WTC11 (cell line): ENCODE measurements at places on chromosomes 3 and 15.

DNA sequence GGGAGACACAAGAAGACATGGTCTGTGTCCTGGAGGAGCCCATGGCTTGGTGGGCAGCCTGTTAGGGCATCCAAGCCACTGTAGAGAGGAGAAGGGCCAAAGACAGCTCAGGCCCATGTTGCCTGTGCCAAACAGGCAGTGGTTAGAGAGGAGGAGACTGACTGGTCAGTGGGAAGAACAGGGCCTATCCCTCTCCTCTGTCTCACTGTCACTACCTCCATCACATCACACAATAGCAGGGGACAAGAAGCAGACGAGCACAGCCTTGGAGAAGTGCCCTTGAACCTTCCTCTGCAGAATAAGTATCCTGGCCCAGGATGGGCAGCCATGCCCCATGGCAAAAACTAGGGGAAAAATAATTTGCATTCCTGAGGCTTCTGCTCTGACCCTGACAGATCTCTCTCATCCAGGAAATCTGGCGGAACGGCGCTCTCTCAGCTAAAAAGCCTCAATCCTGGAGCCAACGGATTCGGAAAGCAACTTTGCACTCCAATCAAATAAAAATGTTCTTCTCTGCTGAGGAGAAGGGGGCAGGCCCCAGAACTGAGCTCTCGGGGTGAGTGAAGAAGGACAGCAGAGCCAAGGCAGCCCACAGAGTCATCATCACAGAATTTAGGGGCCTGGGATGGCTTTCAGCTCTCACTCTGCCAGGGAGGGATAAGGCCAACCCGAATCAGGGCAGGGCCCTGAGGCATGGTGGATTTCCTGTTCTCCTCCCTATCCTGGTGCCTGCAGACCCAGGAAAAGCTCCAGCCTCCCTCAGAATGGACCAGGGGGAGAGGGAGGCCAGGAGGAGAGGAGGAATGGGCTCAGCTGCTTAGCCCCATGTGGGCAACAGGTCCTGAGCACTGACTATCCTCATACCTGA, 1.6 kb downstream of the SHF start:
- H3K4me1 ChIP-seq: peaks cover 58% of the 10 kb centered on the region
- H3K4me3 ChIP-seq: peak overlapping the region; percentile 85
- no peaks in the 10 kb centered on the region for H3K36me3 ChIP-seq
- peaks cover 32% of the 10 kb centered on the region for H3K27me3 ChIP-seq
- DNase-seq: no peak

DNA sequence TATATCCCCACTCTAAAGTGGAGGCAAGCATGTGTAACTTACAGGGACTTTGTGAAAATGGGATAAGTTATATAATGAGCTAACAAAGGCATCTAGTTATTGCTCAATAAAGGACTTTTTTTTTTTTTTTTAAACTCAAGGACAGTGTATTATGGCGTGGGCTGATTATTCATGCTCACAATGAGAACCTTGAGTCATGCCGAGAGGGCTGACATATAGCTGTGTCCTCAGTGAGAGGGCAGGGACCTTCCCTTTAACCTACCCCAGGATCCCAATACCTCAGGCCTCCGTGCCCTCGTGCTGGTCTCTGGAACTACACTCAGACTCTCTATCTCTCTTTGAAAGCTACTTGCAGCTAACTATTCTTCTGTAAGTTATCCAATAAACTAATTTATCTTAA, 319.9 kb upstream of the ICE2 start:
- no peak for DNase-seq
- peaks cover 9% of the 10 kb centered on the region for H3K36me3 ChIP-seq
- H3K27ac ChIP-seq: no peak overlapping the region
- H3K4me1 ChIP-seq: peaks cover 44% of the 10 kb centered on the region

DNA sequence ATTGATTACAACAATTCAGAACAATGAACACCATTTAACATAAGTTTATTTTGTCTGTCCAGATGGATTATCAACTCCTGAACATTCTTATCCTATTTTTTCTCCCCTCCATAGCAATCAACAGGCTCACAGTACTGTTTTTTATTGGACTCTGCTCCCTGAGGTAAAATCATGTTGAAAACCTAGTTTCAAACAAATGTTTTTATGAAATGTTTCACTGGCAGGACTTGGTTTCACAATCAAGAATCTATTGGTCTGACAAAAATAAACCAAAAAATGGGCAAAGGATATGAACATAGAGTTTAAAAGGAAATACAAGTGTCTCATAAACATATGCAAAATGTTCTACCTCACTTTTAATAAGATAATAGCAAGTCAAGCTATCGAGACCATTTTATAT, 2.6 kb upstream of the MYRIP start:
- H3K4me3 ChIP-seq: no peak overlapping the region
- peaks cover 26% of the 10 kb centered on the region for H3K4me1 ChIP-seq
- H3K27me3 ChIP-seq: peaks cover 65% of the 10 kb centered on the region

DNA sequence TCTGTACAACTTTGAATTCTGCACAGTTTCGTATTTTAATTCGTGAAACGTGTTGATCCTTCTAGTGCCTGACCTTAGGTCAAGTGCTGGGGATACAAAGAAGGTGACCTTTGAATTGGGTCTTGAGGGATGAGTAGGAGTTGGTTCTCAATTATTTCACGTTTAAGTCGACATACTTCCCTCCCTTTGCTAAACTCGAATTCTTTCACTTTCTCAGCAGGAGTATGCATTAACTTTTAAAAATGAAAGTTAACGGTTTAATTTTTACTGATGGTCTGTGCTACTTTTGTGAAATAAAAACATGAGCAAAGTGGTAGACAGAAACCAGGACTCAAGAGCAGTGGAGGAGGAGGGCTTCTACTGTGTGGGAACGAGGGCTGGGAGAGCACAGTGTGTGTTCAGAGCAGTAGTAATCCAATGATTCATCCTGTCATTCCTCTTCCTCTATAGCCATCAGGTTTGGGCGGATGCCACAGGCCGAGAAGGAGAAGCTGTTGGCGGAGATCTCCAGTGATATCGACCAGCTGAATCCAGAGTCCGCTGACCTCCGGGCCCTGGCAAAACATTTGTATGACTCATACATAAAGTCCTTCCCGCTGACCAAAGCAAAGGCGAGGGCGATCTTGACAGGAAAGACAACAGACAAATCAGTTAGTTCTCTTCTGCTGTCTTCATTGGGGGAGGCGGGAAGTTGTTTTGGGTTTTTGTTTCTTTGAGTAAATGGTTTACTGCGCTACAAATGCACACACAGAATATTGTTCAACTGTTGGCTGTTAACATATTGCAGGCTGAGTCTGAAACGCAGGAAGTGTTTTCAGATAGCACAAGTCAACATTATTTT, 78.6 kb upstream of the TSEN2 start:
- H3K4me1 ChIP-seq: no peaks in the 10 kb centered on the region
- no peaks in the 10 kb centered on the region for H3K36me3 ChIP-seq
- H3K27ac ChIP-seq: no peak overlapping the region
- no peak for DNase-seq
- no peaks in the 10 kb centered on the region; the same call in 1 of the 2 replicates for H3K27me3 ChIP-seq

- no peak for DNase-seq
- H3K27ac ChIP-seq: no peak overlapping the region
- H3K27me3 ChIP-seq: no peaks in the 10 kb centered on the region; the same call in none of the 2 replicates
- no peaks in the 10 kb centered on the region for H3K4me1 ChIP-seq
- peaks cover 64% of the 10 kb centered on the region for H3K36me3 ChIP-seq
- H3K4me3 ChIP-seq: no peak overlapping the region
These were observed 89.9 kb upstream of the CHL1 start for GRCh38 chr3:106619-107018.

GRCh38 chr3:124229420-124229819, 237.5 kb upstream of the ROPN1 start:
- H3K36me3 ChIP-seq: peaks cover 8% of the 10 kb centered on the region
- peaks cover 9% of the 10 kb centered on the region for H3K27me3 ChIP-seq
- H3K4me1 ChIP-seq: peaks cover 11% of the 10 kb centered on the region
- no peak overlapping the region for H3K4me3 ChIP-seq

DNA sequence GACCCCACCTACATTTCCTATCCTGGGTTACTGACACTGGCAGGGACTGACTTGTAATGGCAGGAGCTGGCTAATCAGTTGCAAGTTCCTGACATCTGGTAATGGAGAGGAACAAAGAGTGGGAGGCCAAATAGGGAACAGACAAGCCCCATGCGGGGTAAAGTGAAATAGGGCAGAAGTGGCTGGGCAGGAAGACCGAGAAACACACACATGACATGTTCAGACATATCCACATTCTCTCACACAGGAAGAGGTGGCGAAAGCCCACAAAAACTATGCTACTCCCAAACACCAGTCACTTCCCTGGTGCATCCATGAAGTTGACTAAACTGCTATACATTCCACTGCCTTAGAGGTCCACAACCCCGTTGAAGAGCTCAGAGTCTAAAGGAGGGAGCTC, 394.1 kb upstream of the TBL1XR1 start:
- H3K27ac ChIP-seq: no peak overlapping the region
- no peaks in the 10 kb centered on the region; the same call in 1 of the 2 replicates for H3K27me3 ChIP-seq
- H3K4me3 ChIP-seq: no peak overlapping the region
- peaks cover 13% of the 10 kb centered on the region for H3K36me3 ChIP-seq
- DNase-seq: no peak
- peaks cover 36% of the 10 kb centered on the region for H3K4me1 ChIP-seq

DNA sequence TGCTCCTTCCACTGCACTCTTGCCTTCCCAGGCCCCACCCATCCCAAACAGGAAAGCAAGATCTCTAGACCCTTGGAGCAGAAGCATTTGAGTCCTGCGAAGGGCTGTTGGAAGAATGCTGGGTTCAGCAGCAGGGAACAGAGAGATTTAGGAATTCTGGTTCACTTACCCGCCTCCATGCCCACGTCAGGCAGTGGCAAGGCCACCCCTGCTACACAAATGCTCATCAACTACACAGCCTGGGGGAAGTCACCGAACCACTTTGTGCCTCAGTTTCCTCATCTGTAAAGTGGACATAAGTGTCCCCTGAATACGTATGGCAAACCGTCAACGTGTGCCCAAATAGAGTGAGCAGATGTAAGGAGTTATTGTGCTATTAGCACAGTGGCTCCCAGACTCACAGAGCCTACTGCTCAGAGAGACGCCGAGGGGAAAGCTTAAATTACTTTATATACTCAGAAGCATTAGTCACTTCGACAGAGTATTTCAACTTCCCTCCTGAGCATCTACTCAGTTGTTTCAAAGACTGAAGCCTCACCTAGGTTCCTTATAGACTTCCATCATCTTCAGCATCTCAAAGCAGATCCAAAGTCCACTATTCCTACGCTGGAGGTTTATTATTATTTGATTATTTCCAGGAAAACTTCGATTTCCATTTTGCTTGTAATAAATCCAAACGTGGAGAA, 905 bp downstream of the HOMER2 start:
- H3K4me3 ChIP-seq: no peak overlapping the region
- no peaks in the 10 kb centered on the region for H3K4me1 ChIP-seq
- peaks cover 15% of the 10 kb centered on the region for H3K27me3 ChIP-seq
- no peak for DNase-seq
- H3K27ac ChIP-seq: no peak overlapping the region

DNA sequence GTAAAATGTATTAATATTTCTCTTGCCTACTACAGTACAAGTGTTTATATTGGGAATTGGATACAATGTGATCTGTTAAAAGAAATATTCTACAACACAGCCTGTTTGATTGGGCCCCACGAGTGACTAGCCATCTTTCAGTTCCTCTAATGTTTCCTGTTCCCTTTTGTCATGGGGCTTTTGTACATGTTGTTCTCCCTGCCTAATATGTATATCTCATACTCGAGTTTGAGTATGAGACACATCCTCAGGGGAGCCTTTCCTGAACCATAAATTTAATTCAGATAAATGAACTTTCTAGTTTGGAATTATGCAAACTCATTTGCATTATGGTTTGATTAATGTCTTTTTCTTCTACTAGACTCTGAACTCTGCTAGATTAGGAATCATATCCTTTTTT, 65.5 kb downstream of the MEF2A start:
- H3K4me3 ChIP-seq: no peak overlapping the region
- no peaks in the 10 kb centered on the region for H3K27me3 ChIP-seq
- H3K4me1 ChIP-seq: peaks cover 58% of the 10 kb centered on the region
- no peak for DNase-seq
